Immature natural killer cell (primary cell): ENCODE measurements at places on chromosomes 7 and 10. TPM values are rescaled to one million over a fixed set of nuclear protein-coding genes. Genes with fewer than 3 reads are reported as not detected.
A peak's percentile ranks its signal among the peaks of the same experiment; 100 is the strongest.

- no peak for DNase-seq
- peaks cover 4% of the 10 kb centered on the region for H3K36me3 ChIP-seq
- no peak overlapping the region for H3K27ac ChIP-seq
- peaks cover 3% of the 10 kb centered on the region for H3K4me1 ChIP-seq
- H3K4me3 ChIP-seq, result no peak overlapping the region
These were observed 250.8 kb downstream of the CCDC3 start for GRCh38 chr10:12750526-12751201.

- H3K27ac ChIP-seq, result no peak overlapping the region
- no peak overlapping the region for H3K4me3 ChIP-seq
- DNase-seq, result no peak
- peaks cover 2% of the 10 kb centered on the region for H3K27me3 ChIP-seq
- no peaks in the 10 kb centered on the region for H3K36me3 ChIP-seq
- H3K4me1 ChIP-seq, result peaks cover 15% of the 10 kb centered on the region
These were observed 19.8 kb upstream of the C10orf67 start for GRCh38 chr10:23364378-23364777.

GRCh38 chr7:134865001-134865845 lies 85.8 kb downstream of the CALD1 start:
- peaks cover 3% of the 10 kb centered on the region for H3K27me3 ChIP-seq
- peaks cover 13% of the 10 kb centered on the region for H3K4me1 ChIP-seq
- DNase-seq, result no peak
- H3K27ac ChIP-seq, result no peak overlapping the region

GRCh38 chr10:11720260-11720741 lies 21.9 kb upstream of the ECHDC3 start:
- peaks cover 5% of the 10 kb centered on the region for H3K27me3 ChIP-seq

DNA sequence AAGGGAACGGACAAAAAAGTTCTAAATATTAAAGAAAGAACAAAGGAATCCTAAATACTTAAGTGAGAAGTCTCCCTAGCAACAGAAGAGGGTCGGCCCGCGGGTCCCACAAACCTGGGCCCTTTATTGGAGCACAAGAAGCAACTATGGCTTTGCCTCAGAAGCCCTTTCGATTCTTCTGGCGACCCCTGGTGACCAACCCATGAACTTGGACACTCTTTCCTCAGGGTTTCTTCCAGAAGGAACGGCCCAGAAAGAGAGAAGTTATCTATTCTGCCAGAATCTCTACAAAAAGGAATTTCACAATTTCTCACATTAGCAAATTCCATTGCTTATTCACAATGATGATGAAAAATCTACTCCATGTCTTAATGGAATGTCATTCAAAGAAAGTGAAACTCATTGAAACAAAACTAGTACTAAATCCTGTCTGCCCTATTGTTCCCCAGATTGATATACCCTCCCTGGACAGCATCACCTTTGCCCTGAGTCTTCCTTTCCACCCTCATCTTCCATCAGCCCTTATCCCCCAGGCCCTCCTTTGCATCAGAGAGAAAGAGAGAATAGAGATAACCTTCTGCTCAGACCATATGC lies 43.7 kb downstream of the CPVL start:
- H3K27ac ChIP-seq, result no peak overlapping the region
- no peaks in the 10 kb centered on the region for H3K4me1 ChIP-seq
- no peaks in the 10 kb centered on the region for H3K36me3 ChIP-seq
- H3K4me3 ChIP-seq, result no peak overlapping the region

GRCh38 chr10:4656576-4657194 lies 169.3 kb upstream of the AKR1E2 start:
- DNase-seq, result peak; percentile 33
- no peak overlapping the region for H3K27ac ChIP-seq
- no peak overlapping the region for H3K4me3 ChIP-seq
- no peaks in the 10 kb centered on the region for H3K4me1 ChIP-seq
- H3K36me3 ChIP-seq, result no peaks in the 10 kb centered on the region
- no peaks in the 10 kb centered on the region for H3K27me3 ChIP-seq

GRCh38 chr10:124647421-124648130 lies 96.6 kb downstream of the FAM53B start:
- peak overlapping the region; percentile 100 for H3K27ac ChIP-seq
- H3K4me1 ChIP-seq, result peaks cover 97% of the 10 kb centered on the region
- H3K27me3 ChIP-seq, result peaks cover 56% of the 10 kb centered on the region

DNA sequence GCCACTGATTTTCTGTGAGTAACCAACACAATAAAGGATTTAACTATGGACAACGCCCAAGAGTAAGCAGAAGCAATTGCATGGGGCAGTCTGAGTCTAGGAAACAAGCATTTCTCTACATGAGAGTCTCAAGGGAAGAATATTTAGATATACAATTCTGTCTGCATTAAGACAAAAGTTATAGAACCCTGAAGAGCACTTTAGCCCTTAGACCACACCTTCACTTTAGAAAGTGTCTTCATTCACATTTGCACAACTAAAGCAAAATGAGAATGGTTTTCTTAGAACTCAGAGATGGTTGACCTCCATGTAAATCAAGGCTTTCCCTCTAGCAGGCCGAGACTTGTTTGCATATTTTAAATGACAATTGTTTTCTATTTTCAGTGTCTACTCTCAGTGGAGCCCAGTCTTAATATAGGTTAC lies 25.5 kb upstream of the TRIM24 start:
- no peak for DNase-seq
- no peaks in the 10 kb centered on the region for H3K36me3 ChIP-seq
- H3K27me3 ChIP-seq, result peaks cover 2% of the 10 kb centered on the region
- H3K4me1 ChIP-seq, result no peaks in the 10 kb centered on the region
- no peak overlapping the region for H3K4me3 ChIP-seq

- DNase-seq, result no peak
- no peaks in the 10 kb centered on the region for H3K27me3 ChIP-seq
- no peaks in the 10 kb centered on the region for H3K36me3 ChIP-seq
- H3K4me3 ChIP-seq, result no peak overlapping the region
- H3K4me1 ChIP-seq, result no peaks in the 10 kb centered on the region
These were observed 316.8 kb downstream of the PCDH15 start for GRCh38 chr10:54484186-54484585.

- no peak for DNase-seq
- H3K36me3 ChIP-seq, result no peaks in the 10 kb centered on the region
- no peaks in the 10 kb centered on the region for H3K4me1 ChIP-seq
- H3K27me3 ChIP-seq, result peaks cover 2% of the 10 kb centered on the region
- no peak overlapping the region for H3K4me3 ChIP-seq
These were observed 63.6 kb upstream of the INSIG1 start for GRCh38 chr7:155234158-155234492.

SEMA3D gene
- not detected for polyA plus RNA-seq

ACTL6B gene
- not detected for polyA plus RNA-seq

MYPN gene
- not detected for polyA plus RNA-seq

INHBA gene
- polyA plus RNA-seq, result not detected

TMEM26 gene
- not detected for polyA plus RNA-seq

LRRD1 gene
- polyA plus RNA-seq, result not detected

CPA1 gene
- not detected for polyA plus RNA-seq

BRI3 gene
- polyA plus RNA-seq, result 17.2 TPM
